ENCODE measurements at places on chromosomes 16 and 17. TPM values are rescaled to one million over a fixed set of nuclear protein-coding genes. Genes with fewer than 3 reads are reported as not detected.

PIRT gene
- not detected for total RNA-seq

SGCA gene
- total RNA-seq: 0.32 TPM

OR3A3 gene
- total RNA-seq: not detected

OR2C1 gene
- total RNA-seq: not detected

RASD1 gene
- 2.5 TPM for total RNA-seq

TBC1D3G gene
- total RNA-seq: not detected

ANKFY1 gene
- total RNA-seq: 16.2 TPM

UBALD2 gene
- total RNA-seq: 12.2 TPM

NME1 gene
- total RNA-seq: 236 TPM

DPEP3 gene
- total RNA-seq: not detected

CMTM1 gene
- total RNA-seq: 1.1 TPM

Measured in epithelial cell of alveolus of lung (primary cell).